ENCODE measurements at places on chromosomes 6 and 20. TPM values are rescaled to one million over a fixed set of nuclear protein-coding genes. Genes with fewer than 3 reads are reported as not detected.

The CRISP2 gene
- not detected for total RNA-seq

The SYNDIG1 gene
- total RNA-seq: 0.17 TPM

The COL9A1 gene
- total RNA-seq: not detected

The DEFB110 gene
- total RNA-seq: not detected

The PDE7B gene
- 22.1 TPM for total RNA-seq

The ARG1 gene
- total RNA-seq: not detected

The DNAH8 gene
- total RNA-seq: under 0.01 TPM

- no peaks in the 10 kb centered on the region for H3K36me3 ChIP-seq
- no peak overlapping the region for H3K4me3 ChIP-seq
- H3K4me1 ChIP-seq: no peaks in the 10 kb centered on the region
- DNase-seq: no peak
These were observed 105.7 kb upstream of the PHACTR1 start for GRCh38 chr6:12610862-12611261.

GRCh38 chr6:144745439-144745838, 460.3 kb downstream of the UTRN start:
- H3K27me3 ChIP-seq: no peaks in the 10 kb centered on the region
- no peak for DNase-seq
- H3K36me3 ChIP-seq: no peaks in the 10 kb centered on the region
- no peak overlapping the region for H3K4me3 ChIP-seq

GRCh38 chr6:129678463-129678862, 31.5 kb downstream of the ARHGAP18 start:
- peak overlapping the region; percentile 7 for H3K27ac ChIP-seq
- no peaks in the 10 kb centered on the region for H3K27me3 ChIP-seq
- H3K4me3 ChIP-seq: no peak overlapping the region

DNA sequence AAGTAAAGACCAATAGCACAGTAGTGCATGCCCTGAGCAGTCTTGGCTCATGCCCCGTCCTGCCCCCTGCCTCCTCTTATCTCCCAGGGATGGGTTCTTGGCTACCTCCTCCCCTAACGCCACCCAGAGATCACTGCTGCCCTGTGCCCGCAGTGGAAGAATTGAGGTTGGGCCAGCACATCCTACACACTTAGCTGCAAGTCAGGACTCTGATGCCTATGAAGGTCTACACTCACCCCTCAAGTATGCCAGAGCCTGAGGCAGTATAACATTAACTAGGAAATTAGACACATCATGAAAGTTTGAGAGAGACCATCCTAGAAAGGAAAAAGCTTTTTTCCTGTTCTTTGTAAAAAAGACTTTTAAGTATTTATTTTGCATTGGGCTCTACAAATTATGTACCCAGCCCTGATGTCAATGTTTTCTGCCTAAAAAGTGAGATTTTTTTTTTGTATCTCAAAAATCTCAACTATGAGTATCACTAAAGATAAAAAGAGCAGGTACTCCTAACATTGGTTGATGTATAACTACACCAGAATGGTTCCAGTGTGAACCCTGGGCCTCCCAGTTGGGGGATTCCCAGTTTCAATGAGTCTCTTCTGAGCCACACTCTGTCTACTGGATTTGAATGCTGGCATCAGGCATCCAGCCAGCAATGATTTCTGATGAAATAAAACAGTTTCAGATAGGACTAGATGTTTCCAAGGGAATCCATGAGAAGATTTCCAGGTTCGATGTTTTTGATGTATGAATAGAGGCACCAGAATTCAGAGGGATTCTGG, 115.4 kb downstream of the ISM1 start:
- no peaks in the 10 kb centered on the region for H3K4me1 ChIP-seq
- no peak overlapping the region for H3K27ac ChIP-seq
- H3K36me3 ChIP-seq: no peaks in the 10 kb centered on the region
- H3K4me3 ChIP-seq: no peak overlapping the region

DNA sequence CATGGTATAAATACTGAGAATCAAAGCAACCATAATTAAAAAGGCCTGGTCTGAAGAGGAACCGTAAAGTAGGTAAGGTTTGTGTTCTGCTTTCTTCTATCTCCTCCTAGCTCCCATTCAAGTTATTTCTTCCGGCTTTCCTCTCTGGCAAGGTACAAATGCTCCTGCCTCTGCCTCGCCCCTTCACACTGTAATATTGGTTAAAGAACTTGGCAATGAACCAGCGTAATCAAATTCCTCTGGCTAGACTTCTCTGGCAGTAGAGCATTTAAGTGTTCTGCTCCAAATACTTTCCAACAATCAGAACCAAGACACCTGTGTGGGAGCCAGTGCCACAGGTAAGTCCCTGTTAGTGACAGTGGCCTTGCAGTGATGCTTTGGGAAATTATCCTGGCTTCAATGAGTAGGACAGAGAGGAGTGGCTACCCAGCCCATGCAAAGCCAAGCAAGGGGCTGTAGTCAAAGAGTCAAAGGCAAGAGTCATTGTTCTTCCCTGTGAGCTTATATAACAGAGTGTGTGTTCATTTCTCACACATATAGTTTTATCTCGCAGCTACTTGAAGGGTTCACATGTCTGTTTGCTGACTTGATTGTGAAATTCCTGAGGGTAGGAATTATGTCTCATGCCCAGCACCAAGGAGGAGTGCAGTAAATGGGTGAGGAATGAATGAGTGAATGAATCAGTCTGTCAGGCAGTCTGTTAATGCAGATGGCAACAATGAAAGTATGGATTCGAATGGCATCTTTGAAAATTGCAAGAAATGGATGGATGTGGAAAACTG, 329.3 kb downstream of the NRN1 start:
- no peaks in the 10 kb centered on the region for H3K36me3 ChIP-seq
- no peak overlapping the region for H3K27ac ChIP-seq
- no peak for DNase-seq
- no peaks in the 10 kb centered on the region for H3K27me3 ChIP-seq

DNA sequence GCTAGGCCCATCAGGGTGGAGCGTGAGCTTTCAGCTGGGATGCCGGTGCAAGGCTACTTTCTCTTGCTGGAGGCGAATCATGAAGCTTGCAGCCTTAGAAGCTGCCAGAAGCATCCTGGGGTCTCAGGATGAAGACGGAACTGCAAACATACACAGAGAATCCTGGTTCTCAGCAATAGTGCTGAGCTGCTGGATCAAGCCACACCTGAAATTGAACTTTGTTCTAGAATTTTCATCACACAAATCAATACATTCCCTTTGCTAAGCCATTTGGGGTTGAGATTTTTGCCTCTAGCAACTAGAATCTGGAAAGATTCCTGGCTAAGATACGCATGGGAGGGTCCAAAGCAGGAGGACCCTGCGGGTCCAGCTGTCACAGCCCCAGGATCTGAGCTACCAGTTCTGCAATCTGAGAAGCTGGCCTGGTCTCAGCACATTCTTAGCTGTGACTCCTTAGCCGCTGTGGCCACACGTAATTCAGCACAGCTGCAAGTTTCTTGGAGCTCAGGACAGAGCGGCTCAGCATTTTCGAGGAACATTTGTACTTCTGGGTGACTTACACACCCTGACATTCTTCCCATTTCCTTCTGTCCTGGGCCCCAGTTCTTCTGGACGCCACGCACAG, 6.6 kb upstream of the ARFGAP1 start:
- no peaks in the 10 kb centered on the region for H3K36me3 ChIP-seq
- H3K27me3 ChIP-seq: peaks cover 19% of the 10 kb centered on the region
- H3K4me1 ChIP-seq: no peaks in the 10 kb centered on the region

DNA sequence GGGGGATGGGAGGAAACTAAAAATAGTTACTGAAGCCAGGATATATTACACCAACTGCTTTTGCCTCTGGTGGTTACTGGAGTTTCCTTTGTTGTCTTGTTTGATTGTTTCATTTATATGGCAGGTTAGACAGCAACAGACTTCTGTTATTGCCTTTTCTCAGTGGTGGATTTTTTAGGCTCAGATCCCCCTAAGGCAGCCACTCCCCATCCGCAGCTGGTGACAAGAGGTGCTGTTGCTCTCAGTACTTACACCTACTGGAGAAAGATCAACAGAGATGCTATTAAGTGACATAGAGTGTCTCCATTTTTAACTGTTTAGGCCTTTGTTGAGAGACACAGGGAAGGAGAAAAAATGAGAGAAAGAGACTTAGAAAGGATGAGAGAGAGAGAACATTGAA, 552.1 kb downstream of the PKHD1 start:
- H3K36me3 ChIP-seq: no peaks in the 10 kb centered on the region
- no peak for DNase-seq
- H3K27me3 ChIP-seq: no peaks in the 10 kb centered on the region

- peaks cover 6% of the 10 kb centered on the region for H3K4me1 ChIP-seq
- H3K36me3 ChIP-seq: no peaks in the 10 kb centered on the region
- H3K27me3 ChIP-seq: no peaks in the 10 kb centered on the region
- no peak overlapping the region for H3K27ac ChIP-seq
These were observed 56.6 kb downstream of the SYTL3 start for GRCh38 chr6:158706369-158706982.

GRCh38 chr6:105431226-105431625, 28.3 kb upstream of the PREP start:
- H3K4me3 ChIP-seq: no peak overlapping the region
- peak; percentile 70 for DNase-seq
- H3K4me1 ChIP-seq: peaks cover 15% of the 10 kb centered on the region
- no peak overlapping the region for H3K27ac ChIP-seq

- H3K27ac ChIP-seq: no peak overlapping the region
- H3K4me1 ChIP-seq: peaks cover 7% of the 10 kb centered on the region
These were observed 256.4 kb downstream of the GMPR start for GRCh38 chr6:16494793-16495192.

DNA sequence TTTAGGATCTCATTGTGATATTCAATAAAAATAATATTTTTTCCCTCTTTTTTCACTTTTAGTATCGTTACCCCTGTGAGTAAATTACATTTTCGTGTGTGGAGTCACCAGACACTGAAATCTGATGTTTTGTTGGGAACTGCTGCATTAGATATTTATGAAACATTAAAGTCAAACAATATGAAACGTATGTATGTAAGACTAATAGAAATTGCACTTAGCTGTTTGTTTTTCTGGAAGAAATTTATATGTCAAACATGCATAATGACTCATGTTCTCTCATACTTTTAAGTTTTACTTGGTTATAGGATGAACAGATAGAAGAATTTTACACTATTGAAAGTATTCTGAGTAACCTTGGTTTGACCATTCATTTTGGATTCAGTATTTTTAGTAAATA, 49.4 kb downstream of the ITCH start:
- H3K27ac ChIP-seq: no peak overlapping the region
- H3K4me1 ChIP-seq: no peaks in the 10 kb centered on the region
- no peak overlapping the region for H3K4me3 ChIP-seq
- peaks cover 4% of the 10 kb centered on the region for H3K36me3 ChIP-seq
- no peaks in the 10 kb centered on the region for H3K27me3 ChIP-seq

- no peaks in the 10 kb centered on the region for H3K27me3 ChIP-seq
- H3K4me1 ChIP-seq: no peaks in the 10 kb centered on the region
- no peaks in the 10 kb centered on the region for H3K36me3 ChIP-seq
- H3K4me3 ChIP-seq: no peak overlapping the region
- no peak overlapping the region for H3K27ac ChIP-seq
- no peak for DNase-seq
These were observed 589.2 kb upstream of the MAN1A1 start for GRCh38 chr6:119938752-119939151.

GRCh38 chr6:110614106-110614505, 137.7 kb upstream of the SLC22A16 start:
- H3K4me3 ChIP-seq: no peak overlapping the region

All from fibroblast of lung (primary cell).